ENCODE measurements at places on chromosomes 6 and 20. TPM values are rescaled to one million over a fixed set of nuclear protein-coding genes. Genes with fewer than 3 reads are reported as not detected.
A peak's percentile ranks its signal among the peaks of the same experiment; 100 is the strongest.

ERMARD gene
- total RNA-seq, result 29.8 TPM

EFCAB8 gene
- 1.5 TPM for total RNA-seq

GMDS gene
- total RNA-seq, result 21.5 TPM

SCRT2 gene
- total RNA-seq, result not detected

ZNF292 gene
- total RNA-seq, result 78.1 TPM

ESR1 gene
- 5.8 TPM for total RNA-seq

CCDC28A gene
- 24.2 TPM for total RNA-seq

THBS2 gene
- 0.39 TPM for total RNA-seq

OGFR gene
- total RNA-seq, result 91.1 TPM

GRCh38 chr20:50267041-50267865, 76.6 kb downstream of the CEBPB start:
- no peaks in the 10 kb centered on the region for H3K27me3 ChIP-seq
- H3K4me1 ChIP-seq, result peaks cover 11% of the 10 kb centered on the region
- H3K27ac ChIP-seq, result no peak overlapping the region
- H3K4me3 ChIP-seq, result no peak overlapping the region
- H3K36me3 ChIP-seq, result no peaks in the 10 kb centered on the region
- no peak for DNase-seq

GRCh38 chr6:24740861-24741260, 21.9 kb upstream of the C6orf62 start:
- no peak overlapping the region for H3K4me3 ChIP-seq
- no peaks in the 10 kb centered on the region for H3K4me1 ChIP-seq
- H3K27me3 ChIP-seq, result no peaks in the 10 kb centered on the region
- no peak for DNase-seq
- H3K27ac ChIP-seq, result no peak overlapping the region

DNA sequence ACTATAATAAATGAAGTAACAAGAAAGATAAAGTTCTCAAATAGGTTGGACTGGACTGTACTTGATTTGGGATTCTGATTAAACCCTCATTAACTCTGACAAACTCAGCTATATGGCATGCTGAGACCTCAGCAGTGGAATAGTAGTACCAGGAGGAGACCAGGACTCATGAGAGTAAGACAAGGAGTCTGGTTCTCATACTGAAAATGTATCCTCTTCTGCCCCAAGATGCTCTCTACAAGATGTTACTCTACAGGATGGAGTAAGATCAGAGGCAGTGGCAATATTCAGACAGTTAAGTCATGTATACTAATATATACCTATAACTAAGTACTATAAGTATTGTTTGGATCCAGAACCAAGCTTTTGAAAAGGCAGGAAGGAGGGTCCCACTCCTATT, 31.9 kb upstream of the SYNCRIP start:
- H3K4me1 ChIP-seq, result peaks cover 25% of the 10 kb centered on the region
- no peak for DNase-seq
- no peaks in the 10 kb centered on the region for H3K36me3 ChIP-seq
- H3K27me3 ChIP-seq, result no peaks in the 10 kb centered on the region
- no peak overlapping the region for H3K27ac ChIP-seq

GRCh38 chr6:33013608-33014007, 4.2 kb upstream of the HLA-DOA start:
- H3K4me3 ChIP-seq, result no peak overlapping the region
- H3K27me3 ChIP-seq, result peaks cover 19% of the 10 kb centered on the region
- DNase-seq, result no peak

DNA sequence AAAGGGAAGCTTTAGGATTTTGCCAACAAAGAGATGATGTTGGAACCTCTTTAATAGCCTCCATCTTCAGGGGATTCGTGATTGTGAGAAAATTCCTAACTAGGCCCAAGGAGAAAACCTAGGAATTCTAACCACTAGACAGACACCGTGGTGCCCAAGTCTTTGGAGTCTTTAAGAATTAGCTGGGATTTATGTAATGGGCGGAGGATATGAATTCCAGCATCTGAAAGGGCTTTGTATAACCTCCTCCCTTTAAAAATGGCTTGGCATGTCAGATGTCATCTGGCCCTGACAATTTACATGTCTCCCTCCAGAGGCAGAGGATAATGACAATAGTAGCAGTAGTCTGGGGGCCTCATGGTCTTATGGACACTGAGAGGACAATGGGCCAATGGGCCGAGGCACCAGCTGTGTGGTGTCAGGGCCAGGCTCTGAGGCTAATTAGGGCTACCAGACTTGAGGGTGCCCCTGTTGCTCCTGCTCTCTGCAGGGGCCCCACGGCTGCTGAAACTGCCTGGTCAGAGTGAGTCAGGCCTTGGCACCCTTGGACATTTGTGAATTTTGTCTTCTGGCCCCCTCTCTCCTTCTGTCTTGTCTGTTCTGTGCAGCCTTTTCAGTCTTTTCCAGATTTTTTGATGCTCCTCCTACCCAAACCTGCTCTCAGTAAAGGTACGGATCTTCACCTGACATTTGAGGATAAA, 113.9 kb downstream of the EDN1 start:
- H3K27me3 ChIP-seq, result no peaks in the 10 kb centered on the region
- no peaks in the 10 kb centered on the region for H3K36me3 ChIP-seq
- DNase-seq, result no peak
- H3K27ac ChIP-seq, result no peak overlapping the region

- H3K4me3 ChIP-seq, result no peak overlapping the region
- H3K27me3 ChIP-seq, result no peaks in the 10 kb centered on the region
- no peaks in the 10 kb centered on the region for H3K36me3 ChIP-seq
- DNase-seq, result no peak
- H3K27ac ChIP-seq, result no peak overlapping the region
These were observed 46.0 kb downstream of the TFAP2A start for GRCh38 chr6:10368861-10369260.

GRCh38 chr20:38184101-38184500, 19.0 kb upstream of the TGM2 start:
- H3K27ac ChIP-seq, result no peak overlapping the region
- no peaks in the 10 kb centered on the region for H3K4me1 ChIP-seq
- DNase-seq, result no peak
- no peaks in the 10 kb centered on the region for H3K36me3 ChIP-seq

DNA sequence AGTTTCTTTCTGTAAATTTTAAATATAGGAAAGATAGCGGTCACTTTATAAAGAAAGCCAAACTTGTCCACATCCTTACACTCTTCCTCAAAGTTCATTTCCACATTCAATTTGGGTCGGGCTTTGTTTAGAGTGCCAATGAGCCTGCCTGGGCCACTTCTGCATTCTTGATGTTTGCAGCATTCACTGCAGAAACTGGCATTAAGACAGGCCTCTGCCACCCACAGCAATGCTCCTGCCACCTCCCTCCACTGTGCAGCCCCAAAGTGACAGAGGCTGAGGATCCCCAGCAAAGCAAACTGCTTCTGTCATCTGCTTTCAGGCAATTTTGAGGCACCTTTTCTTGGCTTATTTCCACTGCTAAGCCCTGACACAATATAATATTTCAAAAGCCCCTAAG, 61.2 kb downstream of the TNFAIP3 start:
- DNase-seq, result no peak
- no peaks in the 10 kb centered on the region for H3K27me3 ChIP-seq
- H3K4me1 ChIP-seq, result peaks cover 27% of the 10 kb centered on the region
- H3K36me3 ChIP-seq, result no peaks in the 10 kb centered on the region
- H3K4me3 ChIP-seq, result peak overlapping the region; percentile 29
- peak overlapping the region; percentile 67 for H3K27ac ChIP-seq

DNA sequence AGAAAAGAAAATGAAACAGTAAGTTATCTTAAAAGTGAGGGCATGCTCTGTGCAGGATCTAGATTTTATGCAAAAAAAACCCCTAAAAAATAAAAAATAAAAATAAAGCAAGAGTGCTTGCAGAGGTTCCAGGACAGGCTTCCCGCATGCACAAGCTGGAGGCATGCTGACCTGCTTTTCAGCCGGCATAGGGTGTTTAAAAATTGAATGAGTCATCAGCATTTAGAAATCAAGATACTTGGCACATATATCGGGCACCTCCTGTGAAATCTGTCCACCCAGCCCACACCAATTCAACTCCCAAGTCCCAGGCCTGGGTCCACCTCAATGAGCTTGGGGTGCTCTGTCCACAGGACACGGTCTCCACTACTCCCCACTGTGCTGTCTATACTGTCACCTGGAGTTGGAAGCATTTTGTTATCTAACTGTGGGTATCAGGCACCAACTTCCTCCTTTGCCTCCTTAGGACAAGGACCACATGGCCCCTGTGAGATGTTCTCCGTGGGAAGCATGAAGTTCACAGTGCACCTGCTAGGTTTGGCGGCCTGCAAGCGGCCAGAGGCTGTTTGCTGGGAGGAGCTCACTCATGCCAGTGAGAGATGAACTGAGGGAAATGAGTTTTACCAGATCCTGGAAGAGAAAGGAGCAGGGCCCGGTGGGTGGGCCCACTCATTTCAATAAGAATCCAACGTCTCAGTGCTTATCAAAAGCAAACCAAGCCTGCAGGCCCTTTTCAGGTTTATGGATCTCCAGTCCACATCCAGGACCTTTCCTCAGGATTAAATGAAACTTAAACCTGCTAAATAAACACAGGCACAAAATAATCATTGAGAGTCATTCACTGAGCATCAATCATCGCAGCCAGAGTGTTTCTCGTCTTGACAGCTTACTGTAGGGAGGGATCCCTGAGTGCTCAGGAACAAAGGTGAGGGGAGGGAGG, 121.1 kb downstream of the FOXA2 start:
- H3K36me3 ChIP-seq, result no peaks in the 10 kb centered on the region
- no peak overlapping the region for H3K27ac ChIP-seq
- no peak overlapping the region for H3K4me3 ChIP-seq
- H3K27me3 ChIP-seq, result peaks cover 3% of the 10 kb centered on the region
- H3K4me1 ChIP-seq, result no peaks in the 10 kb centered on the region
- no peak for DNase-seq

GRCh38 chr6:159645640-159646039, 47.4 kb downstream of the SOD2 start:
- no peaks in the 10 kb centered on the region for H3K27me3 ChIP-seq
- no peak for DNase-seq
- H3K27ac ChIP-seq, result no peak overlapping the region
- no peaks in the 10 kb centered on the region for H3K36me3 ChIP-seq
- H3K4me1 ChIP-seq, result no peaks in the 10 kb centered on the region

GRCh38 chr20:10631126-10631525, 42.7 kb downstream of the JAG1 start:
- H3K27ac ChIP-seq, result no peak overlapping the region
- no peaks in the 10 kb centered on the region for H3K27me3 ChIP-seq
- no peak for DNase-seq
- H3K4me3 ChIP-seq, result no peak overlapping the region
- no peaks in the 10 kb centered on the region for H3K36me3 ChIP-seq

DNA sequence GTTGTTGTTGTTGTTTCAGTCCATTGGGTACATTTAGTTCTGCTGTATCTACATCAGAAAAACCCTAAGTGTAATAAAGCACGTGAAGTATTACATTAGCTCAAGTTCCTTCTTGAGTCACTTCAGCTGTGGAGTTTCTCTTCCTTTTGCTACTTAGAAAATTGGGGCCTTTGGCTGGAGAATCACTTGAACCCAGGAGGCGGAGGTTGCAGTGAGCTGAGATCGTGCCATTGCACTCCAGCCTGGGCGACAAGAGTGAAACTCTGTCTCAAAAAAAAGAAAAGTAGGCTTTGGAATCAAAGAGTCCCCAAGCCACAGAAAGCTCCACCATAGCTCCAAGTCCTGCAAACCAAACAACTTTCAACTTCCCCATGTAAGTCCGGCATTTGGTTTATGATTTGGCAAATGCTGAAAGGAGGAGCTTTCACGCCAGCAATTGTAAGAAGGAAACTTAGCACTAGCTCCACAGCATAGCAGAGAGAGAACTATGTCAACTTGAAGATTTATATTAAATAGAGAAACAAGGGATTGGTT, 56.5 kb upstream of the RNF144B start:
- H3K27me3 ChIP-seq, result peaks cover 4% of the 10 kb centered on the region
- H3K4me1 ChIP-seq, result no peaks in the 10 kb centered on the region
- H3K27ac ChIP-seq, result no peak overlapping the region
- H3K36me3 ChIP-seq, result no peaks in the 10 kb centered on the region
- H3K4me3 ChIP-seq, result no peak overlapping the region

DNA sequence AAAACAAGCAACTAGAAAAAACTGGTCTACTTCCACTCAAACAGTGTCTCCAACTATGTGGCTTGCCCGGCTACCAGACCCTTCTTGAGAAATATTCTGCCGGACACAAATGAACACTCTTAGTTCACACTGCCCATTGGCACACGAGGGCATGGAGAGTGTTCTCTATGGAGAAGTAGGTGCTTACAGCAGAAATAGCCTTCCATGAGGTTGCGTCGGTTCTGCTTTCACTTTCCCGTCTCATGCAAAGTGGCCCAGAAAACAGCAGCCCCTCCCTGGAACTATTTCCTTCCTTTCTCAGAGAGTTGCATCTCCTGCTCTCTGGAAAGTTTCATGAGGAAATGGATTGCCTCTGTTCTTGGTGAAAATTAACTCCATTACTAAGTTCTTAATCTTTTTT, 9.5 kb upstream of the HLA-DOA start:
- peak overlapping the region; percentile 24 for H3K4me3 ChIP-seq
- peak overlapping the region; percentile 38 for H3K27ac ChIP-seq
- peaks cover 12% of the 10 kb centered on the region for H3K4me1 ChIP-seq
- DNase-seq, result peak; percentile 9
- no peaks in the 10 kb centered on the region for H3K36me3 ChIP-seq

GRCh38 chr6:24251339-24251738, 106.5 kb downstream of the DCDC2 start:
- no peaks in the 10 kb centered on the region for H3K36me3 ChIP-seq
- no peaks in the 10 kb centered on the region for H3K27me3 ChIP-seq
- H3K27ac ChIP-seq, result no peak overlapping the region
- DNase-seq, result no peak
- H3K4me3 ChIP-seq, result no peak overlapping the region
- no peaks in the 10 kb centered on the region for H3K4me1 ChIP-seq

DNA sequence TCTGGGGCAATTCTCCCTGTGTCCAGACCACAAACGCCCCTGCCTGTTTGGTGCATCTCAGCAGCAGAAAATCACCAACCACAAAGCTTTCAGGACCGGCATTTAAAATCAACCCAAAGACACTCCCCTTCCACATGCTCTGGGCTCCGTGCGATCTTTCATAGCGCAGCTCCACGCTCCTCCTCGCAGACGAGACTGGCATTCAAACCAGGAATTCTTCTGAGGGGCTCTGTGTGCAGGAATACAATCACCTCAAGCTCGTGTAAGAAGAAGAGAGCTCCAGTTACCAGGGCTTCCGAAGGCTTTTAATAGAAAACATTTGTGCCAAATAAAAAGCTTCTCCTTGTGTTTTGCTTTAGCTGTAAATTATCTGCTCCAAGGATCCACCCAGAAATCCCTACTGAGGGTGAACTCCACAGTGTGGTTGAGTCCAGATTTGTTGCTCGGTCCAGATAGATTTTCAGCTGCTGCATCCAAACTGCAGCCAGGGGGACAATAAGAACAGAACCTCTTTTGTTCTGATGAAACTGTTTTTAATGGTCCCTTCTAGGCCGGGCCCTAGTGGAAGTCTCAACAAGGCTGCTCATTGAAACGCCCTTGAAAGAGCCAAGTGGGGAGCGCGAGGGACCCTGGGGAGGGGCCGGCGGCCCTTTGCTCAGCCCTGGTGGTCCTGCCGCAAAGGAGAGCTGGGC, 16.4 kb upstream of the BMP7 start:
- no peaks in the 10 kb centered on the region for H3K36me3 ChIP-seq
- DNase-seq, result no peak
- no peak overlapping the region for H3K27ac ChIP-seq
- H3K4me1 ChIP-seq, result no peaks in the 10 kb centered on the region
- no peak overlapping the region for H3K4me3 ChIP-seq
- peaks cover 4% of the 10 kb centered on the region for H3K27me3 ChIP-seq

- no peaks in the 10 kb centered on the region for H3K4me1 ChIP-seq
- no peak overlapping the region for H3K27ac ChIP-seq
- DNase-seq, result no peak
- H3K36me3 ChIP-seq, result no peaks in the 10 kb centered on the region
- H3K4me3 ChIP-seq, result no peak overlapping the region
These were observed 459.6 kb downstream of the UTRN start for GRCh38 chr6:144744720-144745119.

Measured in T-cell (primary cell).